ENCODE measurements at places on chromosomes 12 and 14.

DNA sequence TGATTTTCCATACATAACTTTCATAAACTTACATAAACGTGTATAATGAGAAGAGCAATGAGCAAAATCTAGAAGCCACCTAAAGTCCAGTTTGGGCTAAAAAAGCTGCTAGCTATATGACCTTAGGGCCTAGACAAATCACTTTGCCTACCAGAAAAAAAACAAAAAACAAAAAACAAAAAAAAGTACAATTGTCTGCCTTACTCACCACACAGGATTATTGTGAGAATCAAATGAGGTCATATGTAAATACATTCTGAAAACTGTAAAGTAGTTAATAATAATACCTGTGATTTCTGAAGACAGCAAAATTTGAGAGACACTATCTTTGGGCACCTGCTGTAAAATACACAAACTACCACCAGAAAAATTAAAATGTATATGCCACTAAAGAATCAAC lies 4.2 kb downstream of the ATP2B1 start:
- DNase-seq = no peak

DNA sequence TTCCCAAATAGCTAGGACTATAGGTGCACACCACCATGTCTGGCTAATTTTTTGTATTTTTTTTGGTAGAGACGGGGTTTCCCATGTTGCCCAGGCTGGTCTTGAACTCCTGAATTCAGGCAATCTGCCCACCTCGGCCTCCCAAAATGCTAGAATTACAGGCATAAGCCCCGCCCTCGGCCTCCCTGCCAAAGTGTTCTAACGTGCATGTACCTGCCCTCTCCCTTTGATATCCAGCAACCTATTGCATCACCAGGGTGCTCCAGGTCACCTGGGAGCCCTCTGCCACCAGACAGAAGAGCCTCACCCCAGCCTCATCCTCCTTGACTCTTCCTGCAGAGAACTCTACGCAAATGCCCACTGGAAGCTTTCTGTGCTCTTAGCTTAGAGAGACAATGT lies 2.2 kb upstream of the EML1 start:
- DNase-seq = no peak

DNA sequence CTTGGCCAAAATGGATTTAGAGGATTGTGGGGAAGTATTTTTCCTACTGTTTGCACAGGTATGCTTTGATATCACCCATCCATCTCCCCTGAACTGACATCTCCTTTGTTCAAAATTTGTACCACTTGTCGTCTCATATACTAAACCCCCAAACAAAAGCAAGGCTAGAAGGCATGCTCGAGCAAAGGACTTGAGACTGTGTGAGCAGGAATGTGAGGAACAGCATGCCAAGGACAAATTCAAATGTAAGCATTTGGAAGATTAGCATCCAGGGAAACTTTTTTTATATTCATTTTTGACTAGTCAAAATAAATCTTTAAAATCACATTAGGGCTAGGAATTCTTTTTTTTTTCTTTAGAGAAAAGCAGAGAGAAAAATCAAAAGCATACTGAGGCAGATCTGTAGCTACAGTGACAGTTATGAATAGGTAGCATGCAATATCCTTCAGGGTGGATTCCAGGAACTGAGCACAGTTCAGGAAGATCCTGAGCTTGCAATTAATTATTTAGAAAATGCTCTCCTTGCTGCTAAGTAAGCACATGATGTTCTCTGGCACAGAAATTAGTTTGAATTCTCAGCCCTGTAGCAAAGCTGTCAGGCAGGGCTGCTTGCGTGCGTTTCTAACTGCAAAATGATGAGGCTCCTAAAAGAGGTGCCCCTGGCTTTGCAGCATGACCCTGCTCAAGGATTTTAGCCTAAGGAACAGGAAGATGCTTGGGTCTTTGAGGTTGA lies 327.7 kb downstream of the LRIG3 start:
- no peak for DNase-seq

- DNase-seq = no peak
These were observed 96.0 kb downstream of the TGFB3 start for GRCh38 chr14:75885829-75886228.

- no peak for DNase-seq
These were observed 2.0 kb upstream of the SIX1 start for GRCh38 chr14:60651086-60651795.

DNA sequence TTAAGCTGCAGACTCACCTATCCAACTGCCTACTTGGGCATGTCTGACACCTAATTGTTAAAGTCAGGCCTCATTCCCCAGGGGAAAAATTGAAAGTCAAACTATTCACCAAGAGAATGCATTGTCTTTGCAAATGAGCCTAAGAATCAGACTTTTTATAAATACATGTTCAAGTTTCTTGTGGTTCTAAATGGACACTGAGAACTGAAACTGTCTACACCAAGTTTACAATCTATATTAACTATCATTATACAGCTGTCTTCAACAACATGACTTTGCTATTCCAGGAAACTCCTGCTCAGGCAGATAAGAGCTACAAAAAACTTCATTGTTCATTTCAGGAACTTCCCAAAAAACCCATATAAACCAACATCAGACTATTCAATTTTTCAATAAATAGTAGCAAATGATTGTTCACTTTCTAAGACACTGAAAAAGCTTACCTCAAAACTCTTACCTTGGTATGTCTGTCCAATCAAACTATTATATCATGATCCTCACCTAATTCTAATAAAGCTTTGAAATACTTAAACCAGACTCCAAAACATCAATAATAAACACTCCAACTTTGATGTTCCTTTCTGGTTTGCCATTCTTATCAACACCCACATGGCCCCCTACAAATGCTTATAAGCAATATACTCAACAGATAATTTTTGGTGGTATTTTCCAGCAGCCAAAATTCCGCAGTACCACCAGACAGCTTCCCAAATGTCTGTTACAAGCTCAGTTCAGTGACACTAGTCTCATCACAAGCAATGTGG lies 24.2 kb downstream of the CDK17 start:
- no peak for DNase-seq

DNA sequence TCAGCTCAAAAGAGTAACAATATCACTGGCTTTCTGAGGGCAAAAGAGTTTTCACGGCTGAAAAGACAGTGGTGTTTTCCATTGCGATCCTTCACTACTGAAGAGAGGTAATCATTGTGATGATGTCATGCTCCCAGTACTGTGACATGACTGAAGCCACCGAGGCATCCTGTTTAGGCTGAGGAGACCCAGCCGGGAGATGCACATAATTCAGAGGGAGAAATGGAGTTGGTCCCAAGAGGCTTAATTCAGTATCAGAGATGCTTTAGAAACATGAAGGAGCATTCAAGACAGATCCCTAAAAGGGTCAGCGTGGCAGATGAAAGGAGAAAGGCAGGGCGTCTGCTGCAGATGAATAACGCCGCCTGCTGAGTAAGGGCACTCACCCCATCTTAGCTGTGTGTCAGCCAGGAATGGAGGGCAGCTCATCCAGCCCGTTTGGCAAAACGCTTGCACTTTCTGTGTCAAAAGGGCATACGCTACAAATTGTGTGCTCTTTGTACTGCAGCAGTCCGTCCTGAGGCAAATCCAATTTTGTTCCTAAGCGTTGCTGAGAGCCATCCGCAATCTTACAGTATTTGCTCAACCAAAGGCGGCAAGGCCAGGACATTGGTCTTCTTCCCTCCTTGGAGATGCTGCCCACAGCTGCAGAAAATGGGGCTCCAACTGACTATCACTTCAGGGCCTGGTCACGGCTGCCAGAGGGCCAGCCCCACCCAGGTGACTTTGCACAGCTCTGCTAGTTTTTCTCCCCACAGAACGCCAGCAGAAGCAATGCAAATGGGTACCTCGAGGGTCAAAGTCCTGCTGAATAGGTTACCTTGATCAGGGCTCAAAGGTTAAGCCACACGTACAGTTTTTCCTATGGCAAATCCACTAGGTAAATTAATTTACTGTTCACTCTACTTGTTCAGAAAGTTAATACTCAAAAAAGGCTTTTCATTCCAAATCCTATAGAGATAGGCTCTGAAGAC lies 23.5 kb downstream of the CCDC92 start:
- no peak for DNase-seq

DNA sequence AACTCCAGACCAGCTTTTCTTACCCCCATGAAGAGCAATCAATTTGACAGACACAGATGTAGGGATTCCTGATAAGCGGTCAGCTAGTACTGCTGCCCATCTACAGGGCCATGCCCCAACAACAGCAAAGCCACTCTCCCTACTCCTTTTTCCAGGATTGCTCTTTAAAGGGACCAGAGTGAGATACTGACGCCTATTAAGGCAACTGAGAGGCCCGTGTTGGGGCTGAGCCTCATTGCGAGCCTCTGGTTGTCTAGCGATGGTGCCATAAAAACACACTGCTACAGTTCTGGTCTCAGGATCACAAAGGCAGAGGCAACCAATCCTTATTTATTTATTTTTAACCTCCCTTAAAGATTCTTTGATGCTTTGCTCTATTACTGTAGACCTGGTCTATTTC lies 31.1 kb downstream of the AK7 start:
- DNase-seq = no peak

DNA sequence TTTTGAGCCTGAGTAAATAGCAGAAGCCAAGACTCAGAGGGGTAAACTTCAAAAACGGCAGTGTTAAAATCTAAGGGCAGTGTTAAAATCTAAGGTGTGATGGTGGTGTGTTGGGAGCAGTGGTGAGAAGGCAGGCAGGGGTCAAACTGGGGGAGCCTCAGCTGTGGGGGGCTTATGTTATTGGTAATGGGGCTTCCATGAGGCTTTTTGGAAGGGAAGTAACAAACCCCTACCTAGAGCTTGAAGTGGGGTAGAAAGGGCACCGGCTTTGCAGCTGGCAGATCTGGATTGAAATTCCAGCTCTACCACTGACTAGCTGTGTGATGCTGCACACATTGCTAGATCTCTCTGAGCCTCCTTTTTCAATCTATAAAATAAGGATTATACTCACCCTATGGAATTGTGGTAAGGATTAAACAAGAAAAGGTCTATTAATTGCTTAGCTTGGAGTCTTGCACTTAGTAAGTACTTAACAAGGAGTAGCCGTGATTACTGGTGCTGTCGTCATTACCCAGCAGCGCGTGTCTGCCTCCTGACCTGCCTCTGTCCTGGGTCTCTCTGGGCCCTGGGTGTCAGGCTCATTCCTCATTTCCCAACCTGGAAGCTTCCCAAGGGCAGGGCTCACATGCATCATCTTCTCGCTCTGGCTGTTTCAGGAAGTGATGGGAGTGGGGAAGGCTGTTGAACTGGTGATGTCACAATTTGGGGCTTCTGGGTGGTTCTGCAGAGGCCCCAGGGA lies 18.5 kb upstream of the KRT80 start:
- no peak for DNase-seq

DNA sequence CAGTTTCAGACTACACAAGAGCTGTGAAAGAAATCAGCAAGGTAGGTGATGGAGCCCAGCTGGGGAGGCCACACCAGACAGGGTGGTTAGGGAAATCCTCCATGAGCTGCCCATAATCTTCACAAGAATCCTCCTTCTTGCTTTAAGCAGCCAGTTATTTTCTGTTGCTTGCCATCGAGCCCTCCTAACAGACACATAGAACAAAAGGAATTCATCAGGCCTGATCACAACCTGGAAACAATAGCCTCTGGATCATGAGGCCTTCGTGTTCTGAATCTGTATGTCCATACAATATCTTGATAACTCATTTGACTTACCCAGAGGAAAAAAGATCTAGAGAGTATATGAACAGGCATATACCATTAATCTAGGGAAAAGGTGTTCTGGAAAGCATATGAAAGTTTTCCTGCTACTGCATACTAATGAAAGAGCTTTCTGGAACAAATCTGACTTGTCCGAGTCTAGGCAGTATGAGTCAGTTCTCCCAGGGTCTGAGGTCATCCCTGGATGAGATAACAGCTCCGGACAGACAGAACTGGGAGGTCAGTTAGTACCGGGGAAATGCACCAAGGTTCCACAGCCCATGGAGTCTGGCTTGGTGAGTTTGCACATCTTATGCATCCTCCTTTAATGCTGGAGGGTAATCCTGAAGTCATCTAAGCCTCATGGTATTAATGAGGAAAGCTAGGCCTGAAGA lies 52.8 kb upstream of the ELK3 start:
- DNase-seq = no peak

DNA sequence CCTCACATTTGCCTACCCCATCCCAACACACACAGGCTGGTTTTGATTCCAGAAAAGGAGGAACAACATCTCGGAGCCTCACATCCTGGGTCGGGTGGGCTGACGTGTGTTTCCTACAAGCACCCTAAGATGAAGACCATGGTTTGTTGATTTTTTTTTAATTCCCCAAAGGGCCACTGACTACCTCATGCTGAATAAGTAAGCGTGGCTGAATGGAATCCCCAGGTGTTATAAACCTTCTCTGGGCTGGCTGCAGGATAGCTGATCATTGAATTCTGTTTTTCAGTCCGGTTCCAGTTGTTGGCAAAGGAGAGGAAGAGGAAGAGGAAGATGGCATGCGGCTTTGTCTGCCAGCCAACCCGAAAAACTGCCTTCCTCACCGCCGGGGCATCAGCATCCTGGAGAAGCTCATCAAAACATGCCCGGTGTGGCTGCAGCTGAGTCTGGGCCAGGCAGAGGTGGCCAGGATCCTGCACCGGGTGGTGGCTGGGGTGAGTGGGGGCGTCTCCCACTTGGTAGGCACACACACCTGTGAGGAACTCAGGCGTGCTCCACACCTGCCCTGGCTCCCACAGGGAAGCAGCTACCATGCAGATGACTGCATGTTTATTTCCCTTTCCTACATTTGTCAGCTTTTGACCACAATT lies 42.0 kb downstream of the RIN3 start:
- no peak for DNase-seq

DNA sequence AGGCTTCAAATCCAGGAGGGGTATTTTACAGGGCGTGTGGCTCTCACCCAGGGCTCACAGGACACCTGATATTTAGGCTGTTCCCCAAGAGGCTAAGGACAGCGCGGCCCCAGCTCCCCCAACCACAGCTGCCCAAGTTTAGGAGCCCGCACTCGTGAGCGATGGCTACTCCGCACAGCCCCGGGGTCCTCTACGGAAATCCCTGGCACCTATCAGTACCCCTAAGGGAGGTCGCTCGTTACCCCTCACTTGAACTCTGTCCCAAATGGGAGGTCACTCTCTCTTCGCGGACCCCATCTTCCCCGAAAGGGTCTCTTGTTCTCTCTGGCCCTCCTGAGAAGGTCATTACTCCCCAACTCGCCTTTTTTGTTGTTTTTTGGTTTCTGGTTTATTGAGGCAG lies 708 bp upstream of the P2RX4 start:
- no peak for DNase-seq

GRCh38 chr12:130461447-130461815 lies 123.7 kb downstream of the PIWIL1 start:
- DNase-seq = no peak

DNA sequence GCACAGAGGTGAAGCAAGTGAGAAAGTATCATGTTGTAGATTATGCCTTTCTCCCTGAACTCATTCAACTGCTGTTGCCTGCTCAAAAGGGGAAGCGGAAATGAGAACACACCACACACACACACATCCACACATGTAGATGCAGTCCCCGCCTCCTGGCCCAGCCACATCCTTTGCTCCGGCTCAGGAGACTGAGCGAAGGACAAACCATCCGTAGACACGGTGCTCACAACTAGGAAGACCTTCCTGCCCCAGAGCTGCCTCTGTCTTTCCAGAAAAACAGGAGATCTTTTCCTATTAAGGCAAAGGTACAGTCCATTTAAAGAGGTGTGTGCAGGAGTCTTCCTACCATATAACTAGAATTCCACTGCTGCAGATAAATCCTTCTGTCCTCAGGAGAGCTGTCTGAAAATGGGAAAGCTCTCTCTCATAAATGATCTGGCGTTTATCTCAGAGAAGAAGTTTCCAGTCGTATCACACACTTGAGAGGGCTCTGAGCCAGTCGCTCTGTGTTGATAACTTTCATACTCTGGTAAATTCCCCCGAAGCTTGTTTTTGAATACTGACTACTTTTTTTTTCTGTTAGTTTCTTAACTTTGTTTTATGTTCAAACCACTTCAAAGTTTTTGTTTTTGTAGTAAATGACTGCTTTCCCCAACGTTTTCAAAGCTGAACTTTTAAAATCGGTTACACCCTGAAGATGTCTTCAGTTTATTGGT lies at the start of gene TESPA1:
TSS of gene TESPA1 (minus strand) at position 105 of the 719 bp plus-strand sequence. CDS start 10,200 bp downstream, outside the sequence.
- DNase-seq = peak; percentile 78

Data from stimulated activated CD4-positive, alpha-beta T cell treated with anti-CD3 and anti-CD28 coated beads, Interleukin-2, amount 100 ng/mL, for 4 hours (primary cell).